ENCODE measurements at places on chromosomes 2 and 18. TPM values are rescaled to one million over a fixed set of nuclear protein-coding genes. Genes with fewer than 3 reads are reported as not detected.

Gene PLCL1
- 10.3 TPM for polyA plus RNA-seq

Gene ADD2
- 0.30 TPM for polyA plus RNA-seq

Gene KYNU
- polyA plus RNA-seq, result not detected

Gene RAB17
- 0.10 TPM for polyA plus RNA-seq

Gene NEB
- polyA plus RNA-seq, result 0.05 TPM

Gene TWSG1
- polyA plus RNA-seq, result 44.0 TPM

All from SK-N-SH (cell line).